ENCODE measurements at places on chromosomes 6 and 20.

GRCh38 chr6:16736856-16737775 is 24.1 kb downstream of the ATXN1 start:
- peak; percentile 73 for DNase-seq

DNA sequence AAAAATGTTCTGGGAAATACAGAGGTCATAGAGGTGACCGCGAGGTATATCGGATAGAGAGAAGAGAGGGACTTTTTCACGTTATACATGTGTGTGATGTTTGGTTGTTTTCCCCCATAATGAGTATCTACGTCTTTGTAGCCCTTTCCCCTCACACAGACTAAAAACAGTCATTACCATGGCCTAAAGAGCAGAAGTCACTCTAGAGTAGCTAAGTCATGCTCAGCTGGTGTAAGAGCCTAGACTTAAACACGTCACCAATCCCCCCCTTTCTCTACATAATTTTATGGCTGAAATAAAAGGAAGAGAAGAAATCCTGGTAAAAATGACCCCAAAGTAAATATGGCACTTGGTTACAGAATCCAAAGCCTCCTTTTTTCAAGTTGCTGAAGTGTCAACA is 6.0 kb upstream of the BEND3 start:
- DNase-seq, result no peak

GRCh38 chr6:143130928-143131327 is 70.2 kb downstream of the AIG1 start:
- no peak for DNase-seq

DNA sequence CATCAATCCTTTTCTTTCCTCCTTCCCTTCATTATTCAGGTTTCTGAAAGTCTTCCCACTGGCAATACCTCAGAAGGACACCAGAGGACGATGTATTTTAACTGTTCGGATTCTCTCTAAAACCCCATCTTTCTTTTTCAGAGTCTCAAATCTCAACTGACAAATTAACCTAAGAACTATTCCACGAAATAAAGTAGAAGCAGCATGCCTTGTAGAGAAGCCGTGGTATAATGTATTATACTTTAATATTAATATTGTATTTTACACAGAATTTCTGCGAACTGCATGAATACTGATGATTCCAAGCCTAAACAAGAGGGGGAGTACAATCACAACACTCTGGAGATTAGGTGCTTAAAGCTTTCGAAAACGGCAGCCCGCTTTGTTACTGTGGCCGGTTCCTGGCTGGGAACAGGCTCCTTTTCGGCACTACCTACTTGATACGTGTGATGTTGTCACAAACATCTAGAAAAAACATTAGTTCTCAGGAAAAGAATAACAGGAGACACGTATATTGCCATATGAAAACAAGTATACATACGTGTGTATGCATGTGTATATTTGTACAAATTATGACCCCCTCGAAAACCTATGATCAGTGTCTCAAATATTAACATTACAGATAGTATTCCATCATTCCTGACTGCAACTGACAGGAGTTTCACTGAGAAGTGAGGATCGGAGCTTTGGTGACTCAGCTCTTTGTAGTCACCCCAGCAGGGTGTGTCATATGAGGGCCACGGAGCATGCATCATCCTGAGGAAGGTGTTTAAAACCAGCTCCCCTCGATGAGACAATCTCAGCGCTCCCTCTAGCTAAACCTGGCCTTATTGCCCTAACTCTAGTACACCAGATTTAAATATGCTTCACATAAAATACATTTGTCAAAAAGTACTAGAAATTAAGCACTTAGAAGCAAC is 319.7 kb upstream of the TCF21 start:
- DNase-seq, result peak; percentile 97
